ENCODE measurements at places on chromosomes 2 and 18.

DNA sequence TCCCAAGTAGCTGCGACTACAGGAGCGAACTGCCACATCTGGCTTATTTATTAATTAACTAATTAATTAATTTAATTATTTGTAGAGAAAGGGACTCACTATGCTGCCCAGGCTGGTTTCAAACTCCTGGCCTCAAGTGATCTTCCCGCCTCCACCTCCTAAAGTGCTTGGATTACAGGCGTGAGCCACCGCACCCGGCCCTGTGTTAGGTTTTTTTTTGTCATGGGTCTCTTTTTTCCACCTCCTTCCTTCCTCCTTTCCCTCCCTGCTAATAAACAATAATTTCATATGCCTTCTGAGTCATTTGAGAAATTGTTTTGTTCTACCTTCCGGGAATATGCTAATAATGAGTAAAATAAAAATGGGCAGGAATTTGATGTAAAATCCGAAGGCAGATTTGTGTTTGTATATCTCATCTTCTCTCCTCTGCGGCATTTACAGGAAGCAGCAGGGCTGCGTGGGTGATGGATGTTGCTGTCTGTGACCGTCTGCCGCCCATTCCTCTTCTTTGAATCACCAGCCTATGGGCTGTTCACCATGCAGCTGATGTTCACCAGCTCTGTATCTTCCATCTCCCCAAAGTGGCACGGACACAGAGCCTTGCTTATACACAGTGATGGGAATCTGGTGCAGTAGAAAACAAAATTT lies 89.9 kb downstream of the ACSL3 start:
- no peaks in the 10 kb centered on the region for H3K36me3 ChIP-seq
- H3K27ac ChIP-seq: no peak overlapping the region
- H3K4me1 ChIP-seq: peaks cover 2% of the 10 kb centered on the region
- H3K27me3 ChIP-seq: peaks cover 9% of the 10 kb centered on the region
- DNase-seq: no peak
- no peak overlapping the region for H3K4me3 ChIP-seq

DNA sequence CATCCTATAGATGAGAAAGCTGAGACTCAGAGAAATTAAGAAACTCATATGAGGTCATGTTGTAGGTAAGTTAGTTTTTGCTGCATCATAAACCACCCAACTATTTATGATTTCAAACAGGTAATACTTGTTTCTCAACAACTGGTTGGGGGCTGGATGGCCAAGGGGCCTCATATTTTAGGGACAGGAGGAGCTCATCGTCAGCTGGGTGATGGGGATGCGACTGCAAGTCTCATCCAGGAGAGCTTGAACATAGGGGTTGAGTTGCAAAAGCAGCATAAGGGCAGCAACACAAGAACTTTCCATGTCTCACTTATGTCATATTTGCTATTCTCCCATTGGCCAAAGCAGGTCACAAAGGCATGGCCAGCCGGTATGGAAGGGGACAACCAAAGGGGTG lies 3.6 kb upstream of the RNU2-63P start:
- H3K36me3 ChIP-seq: no peaks in the 10 kb centered on the region
- H3K4me1 ChIP-seq: peaks cover 11% of the 10 kb centered on the region
- DNase-seq: no peak
- H3K4me3 ChIP-seq: no peak overlapping the region
- H3K27ac ChIP-seq: no peak overlapping the region

DNA sequence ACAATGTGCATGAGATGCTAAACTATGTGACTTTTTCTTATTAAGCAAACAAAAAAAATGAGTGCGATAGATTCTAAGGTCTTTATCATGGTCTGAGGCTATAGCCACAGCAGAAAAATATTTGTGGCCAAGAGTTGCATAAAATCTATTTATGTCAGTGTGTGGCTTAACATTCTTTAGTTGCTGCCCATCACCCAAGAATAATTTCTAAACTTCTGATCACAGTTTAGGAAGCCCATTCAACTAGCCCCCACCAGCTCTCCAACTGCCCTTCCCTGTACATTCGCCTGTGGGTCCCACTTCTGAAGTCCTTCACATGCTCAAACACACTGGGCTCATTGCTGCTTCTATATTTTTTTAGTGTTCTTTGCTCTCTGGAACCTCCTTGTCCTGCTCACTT lies 107.1 kb downstream of the CTNNA2 start:
- no peak for DNase-seq
- no peaks in the 10 kb centered on the region for H3K4me1 ChIP-seq
- H3K27ac ChIP-seq: no peak overlapping the region
- H3K27me3 ChIP-seq: no peaks in the 10 kb centered on the region
- no peaks in the 10 kb centered on the region for H3K36me3 ChIP-seq

GRCh38 chr18:59340817-59341216 lies 18.2 kb downstream of the LMAN1 start:
- H3K4me3 ChIP-seq: peak overlapping the region; percentile 43
- H3K4me1 ChIP-seq: peaks cover 43% of the 10 kb centered on the region
- no peaks in the 10 kb centered on the region for H3K27me3 ChIP-seq
- H3K36me3 ChIP-seq: peaks cover 97% of the 10 kb centered on the region

DNA sequence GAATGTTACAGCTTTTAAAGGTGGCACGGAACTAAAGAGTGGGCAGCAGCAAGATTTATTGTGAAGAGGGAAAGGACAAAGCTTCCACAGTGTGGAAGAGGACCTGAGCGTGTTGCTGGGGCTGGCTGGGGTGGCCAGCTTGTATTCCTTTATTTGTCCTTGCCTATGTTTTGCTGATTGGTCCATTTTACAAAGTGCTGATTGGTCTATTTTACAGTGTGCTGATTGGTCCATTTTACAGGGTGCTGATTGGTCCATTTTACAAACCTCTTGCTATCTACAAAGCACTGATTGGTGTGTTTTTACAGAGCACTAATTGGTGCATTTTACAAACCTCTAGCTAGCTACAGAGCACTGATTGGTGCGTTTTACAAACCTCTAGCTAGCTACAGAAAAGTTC lies 109.7 kb upstream of the DDX18 start:
- H3K36me3 ChIP-seq: no peaks in the 10 kb centered on the region
- H3K27me3 ChIP-seq: no peaks in the 10 kb centered on the region
- no peak overlapping the region for H3K27ac ChIP-seq
- no peak for DNase-seq
- no peaks in the 10 kb centered on the region for H3K4me1 ChIP-seq

- no peak overlapping the region for H3K4me3 ChIP-seq
- peaks cover 12% of the 10 kb centered on the region for H3K27me3 ChIP-seq
- no peaks in the 10 kb centered on the region for H3K4me1 ChIP-seq
- DNase-seq: no peak
- H3K36me3 ChIP-seq: no peaks in the 10 kb centered on the region
- H3K27ac ChIP-seq: no peak overlapping the region
Measured at GRCh38 chr18:49967171-49967570, 153.8 kb upstream of the ACAA2 start.

- DNase-seq: no peak
- no peak overlapping the region for H3K27ac ChIP-seq
- no peaks in the 10 kb centered on the region for H3K4me1 ChIP-seq
- no peaks in the 10 kb centered on the region for H3K36me3 ChIP-seq
Measured at GRCh38 chr2:60294901-60295635, 258.4 kb downstream of the BCL11A start.

- H3K36me3 ChIP-seq: no peaks in the 10 kb centered on the region
- no peak overlapping the region for H3K4me3 ChIP-seq
- no peak overlapping the region for H3K27ac ChIP-seq
- H3K4me1 ChIP-seq: peaks cover 13% of the 10 kb centered on the region
- no peak for DNase-seq
Measured at GRCh38 chr18:3214855-3215637, 4.7 kb downstream of the MYOM1 start.

GRCh38 chr2:232857158-232857563 lies 12.9 kb upstream of the SNORC start:
- no peak for DNase-seq
- H3K27ac ChIP-seq: no peak overlapping the region
- peaks cover 2% of the 10 kb centered on the region for H3K4me1 ChIP-seq
- H3K36me3 ChIP-seq: peaks cover 52% of the 10 kb centered on the region
- H3K4me3 ChIP-seq: no peak overlapping the region
- H3K27me3 ChIP-seq: no peaks in the 10 kb centered on the region

All from activated T-helper 2 cell treated with anti-CD3 and anti-CD28 coated beads, Interferon-gamma antibody, Interleukin-2, Interleukin-4, amounts not matched to agents 10 μg/mL and 5 μg/mL and 100 μg/mL, durations not matched to agents 14 hours and 24 hours and 36 hours (primary cell).